ENCODE measurements at places on chromosomes 2 and 18. TPM values are rescaled to one million over a fixed set of nuclear protein-coding genes. Genes with fewer than 3 reads are reported as not detected.
A peak's percentile ranks its signal among the peaks of the same experiment; 100 is the strongest.

Gene KCNJ3
- total RNA-seq: 0.91 TPM

DNA sequence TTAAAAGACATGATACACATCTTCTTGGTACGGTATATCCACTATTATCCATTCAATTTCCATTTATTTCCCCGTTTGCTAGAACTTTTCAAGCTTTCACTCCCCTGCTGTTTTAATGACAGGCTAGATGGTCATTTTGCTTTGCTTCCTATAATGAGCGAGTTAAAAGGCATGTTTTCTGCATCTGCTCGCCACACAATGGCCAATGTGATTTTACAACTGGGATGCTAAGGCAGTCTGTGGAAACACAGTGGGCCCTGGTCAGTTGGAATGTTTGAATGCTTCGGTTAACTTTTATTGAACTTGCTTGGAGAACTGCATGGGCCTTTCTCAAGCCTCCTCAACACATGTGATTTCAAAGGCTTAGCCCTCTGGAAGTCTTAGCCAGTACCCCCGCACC, 48.4 kb upstream of the TNP1 start:
- no peak overlapping the region for H3K4me3 ChIP-seq
- no peaks in the 10 kb centered on the region for H3K4me1 ChIP-seq
- DNase-seq: no peak
- H3K27me3 ChIP-seq: no peaks in the 10 kb centered on the region

Gene ZRANB3
- total RNA-seq: 1.8 TPM

Gene AKAIN1
- total RNA-seq: not detected

Gene SERPINB11
- not detected for total RNA-seq

DNA sequence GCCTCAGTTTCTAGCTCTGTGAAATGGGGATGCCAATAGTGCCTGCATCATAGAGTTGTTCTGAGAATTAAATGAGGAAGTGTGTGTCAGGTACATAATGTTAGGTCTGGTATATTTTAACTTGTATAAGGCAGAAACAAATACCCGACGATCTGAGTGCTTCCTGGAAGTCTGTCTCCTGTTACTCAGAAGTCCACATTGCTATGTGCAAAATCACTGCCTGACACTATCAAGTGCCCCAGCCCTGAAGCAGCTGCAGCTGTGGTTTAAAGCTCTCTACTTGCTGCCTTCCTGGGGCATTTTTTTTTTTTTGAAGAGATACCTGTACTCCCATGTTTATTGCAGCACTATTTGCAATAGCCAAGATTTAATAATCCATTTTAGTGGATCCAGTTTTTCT, 125.3 kb downstream of the SLC4A3 start:
- H3K4me3 ChIP-seq: no peak overlapping the region
- no peaks in the 10 kb centered on the region for H3K27me3 ChIP-seq
- no peaks in the 10 kb centered on the region for H3K36me3 ChIP-seq
- H3K4me1 ChIP-seq: no peaks in the 10 kb centered on the region
- no peak overlapping the region for H3K27ac ChIP-seq

DNA sequence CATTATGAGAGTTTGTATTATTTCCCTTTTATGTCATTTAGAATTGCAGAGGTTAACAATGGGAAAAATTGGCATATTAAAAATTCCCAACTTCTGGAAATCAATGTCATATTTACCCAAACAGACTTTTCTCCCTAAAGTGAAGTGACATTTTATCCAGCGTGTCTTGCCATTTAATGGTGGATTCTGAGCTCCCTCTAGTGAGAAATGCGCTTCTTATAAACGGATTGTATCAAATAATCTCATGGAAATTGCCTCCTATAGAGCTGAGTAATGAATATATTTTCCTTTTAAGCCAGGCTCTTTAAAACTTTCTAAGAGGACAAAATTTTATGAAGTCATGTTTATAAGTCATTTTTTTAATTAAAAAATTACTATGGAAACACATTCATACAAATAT, 5.7 kb upstream of the GCFC2 start:
- H3K36me3 ChIP-seq: no peaks in the 10 kb centered on the region
- H3K4me1 ChIP-seq: no peaks in the 10 kb centered on the region
- no peaks in the 10 kb centered on the region for H3K27me3 ChIP-seq
- no peak for DNase-seq
- no peak overlapping the region for H3K4me3 ChIP-seq

GRCh38 chr2:100009743-100010142, 132.6 kb downstream of the AFF3 start:
- DNase-seq: no peak
- H3K27ac ChIP-seq: no peak overlapping the region
- no peaks in the 10 kb centered on the region for H3K36me3 ChIP-seq
- H3K4me1 ChIP-seq: peaks cover 4% of the 10 kb centered on the region
- H3K27me3 ChIP-seq: no peaks in the 10 kb centered on the region

GRCh38 chr2:105809097-105809473, 64.4 kb downstream of the NCK2 start:
- no peaks in the 10 kb centered on the region for H3K27me3 ChIP-seq
- no peak overlapping the region for H3K4me3 ChIP-seq
- DNase-seq: no peak
- no peaks in the 10 kb centered on the region for H3K4me1 ChIP-seq
- no peak overlapping the region for H3K27ac ChIP-seq

DNA sequence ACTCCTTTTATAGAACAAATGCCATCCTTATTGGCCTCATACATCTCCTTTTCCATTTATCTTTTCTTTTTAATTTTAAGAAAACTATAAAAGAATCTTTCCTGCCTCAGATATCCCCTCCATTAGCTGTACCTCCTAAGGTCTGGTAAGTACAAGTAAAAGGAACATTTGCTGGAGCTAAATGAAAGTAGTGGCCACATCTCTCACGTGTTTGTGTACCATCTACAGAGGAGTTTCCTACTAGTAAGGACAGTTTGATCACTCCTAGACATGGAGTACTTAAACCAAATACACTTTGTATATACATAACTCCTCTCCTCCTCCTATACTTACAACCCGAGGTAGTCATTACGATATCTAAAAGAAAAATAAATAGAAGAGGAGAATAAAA, 504.8 kb downstream of the LRRTM4 start:
- no peaks in the 10 kb centered on the region for H3K36me3 ChIP-seq
- H3K27me3 ChIP-seq: no peaks in the 10 kb centered on the region
- DNase-seq: no peak
- H3K27ac ChIP-seq: no peak overlapping the region

GRCh38 chr2:17709897-17710296, 43.7 kb downstream of the SMC6 start:
- no peak overlapping the region for H3K27ac ChIP-seq
- no peak overlapping the region for H3K4me3 ChIP-seq
- H3K4me1 ChIP-seq: no peaks in the 10 kb centered on the region
- no peaks in the 10 kb centered on the region for H3K36me3 ChIP-seq
- H3K27me3 ChIP-seq: no peaks in the 10 kb centered on the region

DNA sequence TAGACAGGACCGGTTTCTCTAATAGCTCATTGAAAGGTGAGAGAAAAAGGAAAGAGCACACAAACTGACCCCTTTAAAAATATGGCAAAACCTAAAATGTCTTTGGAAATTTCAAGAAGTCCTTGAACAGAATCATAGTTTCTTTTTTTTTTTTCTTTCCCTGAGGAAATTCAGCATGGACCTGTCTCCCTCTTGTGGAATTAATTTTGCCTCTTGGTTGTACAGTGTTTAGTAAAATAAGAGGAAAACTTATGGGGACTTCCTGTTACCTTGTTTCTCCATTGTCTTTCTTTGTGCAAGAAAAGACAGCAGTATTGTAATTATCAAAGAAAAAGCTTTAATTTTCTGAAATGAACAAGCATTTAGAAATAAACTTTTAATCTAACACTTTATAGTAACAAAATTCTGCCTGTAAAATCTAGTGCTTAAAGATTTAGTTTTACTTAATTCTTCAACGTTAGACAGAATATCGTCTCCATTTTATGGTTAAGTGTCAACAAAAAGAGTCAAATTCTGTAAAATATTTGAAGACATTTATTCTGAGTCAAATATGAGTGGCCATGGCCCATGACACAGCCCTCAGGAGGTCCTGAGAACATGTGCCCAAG, 176.3 kb upstream of the NABP1 start:
- no peak for DNase-seq
- no peaks in the 10 kb centered on the region for H3K27me3 ChIP-seq
- no peaks in the 10 kb centered on the region for H3K36me3 ChIP-seq
- H3K27ac ChIP-seq: peak overlapping the region; percentile 32
- H3K4me3 ChIP-seq: no peak overlapping the region

Gene SMAD7
- 23.8 TPM for total RNA-seq
